HepG2 (cell line): ENCODE measurements at places on chromosomes 3 and 15. TPM values are rescaled to one million over a fixed set of nuclear protein-coding genes. Genes with fewer than 3 reads are reported as not detected.

DNA sequence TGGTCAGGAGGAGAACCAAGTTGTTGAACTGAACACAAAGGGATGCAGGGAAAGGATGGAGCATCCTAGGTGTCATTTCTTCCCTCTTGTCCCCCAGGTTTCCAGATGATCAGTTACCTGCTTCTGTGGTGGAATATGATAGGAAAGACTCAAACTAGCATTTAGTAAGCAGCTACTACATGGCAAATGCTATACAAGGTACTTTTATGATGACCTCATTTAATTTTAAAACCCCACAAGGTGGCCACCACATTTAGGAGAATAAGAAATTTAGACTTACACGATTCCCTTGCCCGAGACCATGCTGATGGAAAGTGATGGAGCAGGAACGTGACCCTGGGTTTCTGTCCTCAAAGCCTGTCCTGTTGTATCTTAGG, 40.9 kb downstream of the CCR4 start:
- no peak overlapping the region for H3K27ac ChIP-seq
- DNase-seq: no peak
- H3K4me3 ChIP-seq: no peak overlapping the region
- peaks cover 6% of the 10 kb centered on the region; the same call in 1 of the 2 replicates for H3K4me1 ChIP-seq
- H3K36me3 ChIP-seq: no peaks in the 10 kb centered on the region

- no peaks in the 10 kb centered on the region for H3K36me3 ChIP-seq
- no peak for DNase-seq
- H3K27me3 ChIP-seq: no peaks in the 10 kb centered on the region; the same call in 1 of the 2 replicates
- no peaks in the 10 kb centered on the region for H3K4me1 ChIP-seq
- H3K27ac ChIP-seq: no peak overlapping the region
- H3K4me3 ChIP-seq: no peak overlapping the region
These were observed 39.5 kb upstream of the ATP2C1 start for GRCh38 chr3:130854208-130854864.

- H3K36me3 ChIP-seq: no peaks in the 10 kb centered on the region
- H3K27ac ChIP-seq: peak overlapping the region; percentile 41
- peaks cover 53% of the 10 kb centered on the region for H3K4me1 ChIP-seq
- H3K4me3 ChIP-seq: no peak overlapping the region
- DNase-seq: peak; percentile 70
- H3K27me3 ChIP-seq: no peaks in the 10 kb centered on the region
These were observed 22.9 kb upstream of the PRICKLE2 start for GRCh38 chr3:64247991-64248646.

GRCh38 chr3:89049119-89049518, 58.3 kb upstream of the EPHA3 start:
- H3K27ac ChIP-seq: no peak overlapping the region
- DNase-seq: peak; percentile 5
- H3K4me3 ChIP-seq: no peak overlapping the region

DNA sequence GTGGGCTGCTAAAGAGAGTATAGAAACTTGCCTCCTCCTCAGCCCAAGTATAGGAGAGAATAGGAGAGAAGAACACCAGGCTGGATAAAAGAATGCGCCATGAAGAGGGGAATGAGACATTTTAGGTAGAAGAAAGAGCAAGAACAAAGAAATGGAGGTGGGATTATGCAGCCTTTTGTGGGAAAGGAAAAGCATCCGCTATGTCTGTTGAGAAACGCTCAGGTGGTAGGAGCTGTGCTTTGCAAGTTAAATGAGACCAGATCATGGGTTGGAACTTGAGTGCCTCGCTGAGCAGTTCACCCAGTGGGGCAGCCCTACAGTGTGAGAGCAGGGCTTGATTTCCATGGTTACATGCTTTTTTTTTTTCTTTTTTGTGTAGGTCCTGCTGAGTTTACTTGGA, 11.5 kb upstream of the RTP1 start:
- H3K4me3 ChIP-seq: no peak overlapping the region
- H3K27ac ChIP-seq: no peak overlapping the region
- no peaks in the 10 kb centered on the region for H3K36me3 ChIP-seq
- H3K27me3 ChIP-seq: no peaks in the 10 kb centered on the region; the same call in 2 of the 3 replicates

GRCh38 chr15:43948691-43949325, 122.0 kb downstream of the WDR76 start:
- H3K36me3 ChIP-seq: no peaks in the 10 kb centered on the region
- H3K27ac ChIP-seq: no peak overlapping the region
- no peak for DNase-seq

DNA sequence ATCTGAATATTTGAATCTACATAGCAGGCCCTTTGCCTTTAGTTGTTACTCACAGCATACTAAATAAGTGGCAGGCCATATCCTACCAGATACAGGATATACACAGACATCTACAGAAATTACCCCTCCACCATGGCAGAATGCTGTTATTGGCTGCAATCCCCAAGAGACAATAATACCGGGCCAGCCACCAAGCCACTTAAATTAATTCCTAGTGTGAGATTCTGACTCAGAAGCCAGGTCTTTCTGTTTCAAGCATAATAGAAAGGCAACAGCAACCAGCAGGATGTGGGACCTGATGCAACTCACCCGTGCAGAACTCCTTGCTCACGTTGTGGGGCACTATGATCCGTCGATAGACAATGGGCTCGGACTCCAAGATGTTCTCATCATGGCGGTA, 39.8 kb downstream of the CLK3 start:
- H3K27ac ChIP-seq: no peak overlapping the region
- H3K4me3 ChIP-seq: no peak overlapping the region
- DNase-seq: no peak
- H3K36me3 ChIP-seq: peaks cover 43% of the 10 kb centered on the region
- peaks cover 19% of the 10 kb centered on the region for H3K4me1 ChIP-seq

DNA sequence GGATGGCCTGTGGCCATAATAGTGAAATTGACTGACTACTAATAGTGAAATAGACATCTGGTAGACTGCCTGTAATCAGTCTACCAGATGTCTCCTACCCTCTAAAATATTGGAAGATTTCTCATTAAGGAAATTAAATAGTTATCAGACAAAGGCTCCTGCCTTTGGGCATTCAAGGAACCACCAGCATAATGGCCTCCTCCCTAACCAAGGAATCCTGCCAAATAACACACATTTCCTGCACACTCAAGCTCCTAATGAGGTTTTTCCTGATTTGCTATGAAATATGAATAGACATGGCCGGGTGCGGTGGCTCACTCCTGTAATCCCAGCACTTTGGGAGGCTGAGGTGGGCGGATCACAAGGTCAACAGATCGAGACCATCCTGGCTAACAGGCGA, 14.6 kb downstream of the NUSAP1 start:
- DNase-seq: no peak
- H3K36me3 ChIP-seq: peaks cover 19% of the 10 kb centered on the region
- no peaks in the 10 kb centered on the region for H3K27me3 ChIP-seq
- no peak overlapping the region for H3K4me3 ChIP-seq
- H3K27ac ChIP-seq: no peak overlapping the region

GRCh38 chr3:5787861-5788488, 600.5 kb downstream of the EDEM1 start:
- H3K27ac ChIP-seq: no peak overlapping the region
- no peaks in the 10 kb centered on the region for H3K27me3 ChIP-seq
- DNase-seq: no peak

DNA sequence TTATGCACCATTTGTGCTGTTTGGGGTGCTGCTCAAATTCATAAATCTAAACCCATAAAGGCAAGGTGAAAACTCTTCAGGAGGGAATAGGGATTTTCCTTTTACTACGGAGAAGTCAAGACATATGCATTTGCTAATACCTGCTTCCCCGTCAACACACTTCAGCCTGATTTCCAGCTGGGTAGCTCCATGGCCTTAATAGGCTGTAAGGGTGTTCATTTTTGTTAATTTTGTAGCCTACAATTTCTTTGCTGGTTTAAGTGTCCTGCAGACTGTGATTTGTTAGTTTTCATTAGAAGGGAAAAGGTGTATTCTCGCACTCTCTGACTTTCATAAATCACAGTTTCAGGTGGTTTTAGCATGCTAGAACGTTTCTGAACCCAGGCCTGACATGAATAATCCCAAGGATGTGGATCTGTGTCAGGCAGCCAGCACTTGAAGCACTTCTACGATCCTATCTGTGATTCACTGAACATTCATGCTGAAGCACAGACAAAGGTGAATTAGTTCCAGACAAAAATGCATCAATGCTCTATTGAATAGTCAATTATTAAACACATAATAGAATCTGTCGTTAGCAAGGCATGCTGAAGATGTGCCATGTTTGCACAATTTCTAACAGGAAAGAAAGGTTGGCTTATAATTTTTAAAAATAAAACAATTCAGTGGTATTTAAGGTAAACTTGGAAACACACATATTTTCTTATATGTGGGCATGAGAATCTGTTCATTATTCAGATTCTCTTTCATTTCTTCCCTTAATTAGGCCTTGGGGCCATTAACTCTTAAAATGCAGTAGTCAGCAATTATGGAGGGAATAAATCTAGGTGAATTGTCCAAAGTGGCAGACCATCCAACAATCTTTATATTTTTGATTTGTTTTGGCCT, 17.9 kb upstream of the NMNAT3 start:
- no peak overlapping the region for H3K27ac ChIP-seq
- no peak for DNase-seq
- H3K36me3 ChIP-seq: no peaks in the 10 kb centered on the region
- no peaks in the 10 kb centered on the region for H3K4me1 ChIP-seq
- 0 out of 3 replicates have a peak, but pooled peaks cover 2% of the 10 kb centered on the region for H3K27me3 ChIP-seq

GRCh38 chr3:48776854-48777253, 59.8 kb upstream of the IP6K2 start:
- H3K27ac ChIP-seq: no peak overlapping the region
- peaks cover 2% of the 10 kb centered on the region for H3K36me3 ChIP-seq
- no peak overlapping the region for H3K4me3 ChIP-seq
- H3K4me1 ChIP-seq: no peaks in the 10 kb centered on the region
- no peaks in the 10 kb centered on the region for H3K27me3 ChIP-seq

GRCh38 chr15:74315626-74316025, 51.8 kb downstream of the CYP11A1 start:
- H3K27ac ChIP-seq: no peak overlapping the region
- peaks cover 9% of the 10 kb centered on the region for H3K4me1 ChIP-seq
- DNase-seq: no peak

DNA sequence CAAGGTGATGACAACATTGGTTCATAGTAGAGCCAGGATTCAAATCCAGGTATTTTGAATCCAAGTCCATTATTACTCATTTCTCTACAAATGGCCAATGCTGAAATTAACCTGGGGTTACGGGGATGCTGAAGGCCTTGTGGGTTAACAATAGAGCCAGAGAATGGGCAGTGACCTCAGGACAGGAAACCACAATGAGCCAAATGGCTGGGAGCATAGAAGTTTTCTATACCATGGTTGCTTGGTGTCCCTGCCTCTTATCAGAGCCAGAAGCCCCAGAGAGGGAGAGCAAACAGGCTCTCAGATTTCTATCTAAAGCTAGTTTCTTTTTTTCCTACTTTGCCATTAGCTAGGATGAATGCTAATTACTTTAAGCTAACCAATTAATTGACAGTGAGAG, 82.3 kb downstream of the TNIK start:
- H3K4me3 ChIP-seq: no peak overlapping the region
- no peaks in the 10 kb centered on the region for H3K36me3 ChIP-seq
- H3K27me3 ChIP-seq: no peaks in the 10 kb centered on the region; the same call in 1 of the 2 replicates
- no peak overlapping the region for H3K27ac ChIP-seq
- no peaks in the 10 kb centered on the region for H3K4me1 ChIP-seq

Gene UBP1
- total RNA-seq: 48.3 and 56.7 TPM in 2 replicates

Gene CLSTN2
- total RNA-seq: not detected in 2 replicates

Gene SERPINI1
- total RNA-seq: 8.5 and 14.7 TPM in 2 replicates

Gene FANCD2OS
- not detected in 2 replicates for total RNA-seq

Gene PDIA5
- total RNA-seq: 19.5 and 51.3 TPM in 2 replicates

Gene GOLGA6L7
- total RNA-seq: not detected in 2 replicates

Gene LNP1
- total RNA-seq: 6.0 and 7.0 TPM in 2 replicates

Gene MUSTN1
- 1.3 and 1.4 TPM in 2 replicates for total RNA-seq

Gene GRK7
- not detected in 2 replicates for total RNA-seq

Gene DNAH12
- total RNA-seq: 0.04 and 0.11 TPM in 2 replicates
